NCI-H2107 (cell line): ENCODE measurements at places on chromosomes 2 and 18.

- no peak for DNase-seq
Observed at GRCh38 chr2:64359892-64360657, 93.9 kb upstream of the LGALSL start.

- no peak for DNase-seq
Observed at GRCh38 chr2:97210325-97210724, 97.4 kb downstream of the ANKRD36 start.

DNA sequence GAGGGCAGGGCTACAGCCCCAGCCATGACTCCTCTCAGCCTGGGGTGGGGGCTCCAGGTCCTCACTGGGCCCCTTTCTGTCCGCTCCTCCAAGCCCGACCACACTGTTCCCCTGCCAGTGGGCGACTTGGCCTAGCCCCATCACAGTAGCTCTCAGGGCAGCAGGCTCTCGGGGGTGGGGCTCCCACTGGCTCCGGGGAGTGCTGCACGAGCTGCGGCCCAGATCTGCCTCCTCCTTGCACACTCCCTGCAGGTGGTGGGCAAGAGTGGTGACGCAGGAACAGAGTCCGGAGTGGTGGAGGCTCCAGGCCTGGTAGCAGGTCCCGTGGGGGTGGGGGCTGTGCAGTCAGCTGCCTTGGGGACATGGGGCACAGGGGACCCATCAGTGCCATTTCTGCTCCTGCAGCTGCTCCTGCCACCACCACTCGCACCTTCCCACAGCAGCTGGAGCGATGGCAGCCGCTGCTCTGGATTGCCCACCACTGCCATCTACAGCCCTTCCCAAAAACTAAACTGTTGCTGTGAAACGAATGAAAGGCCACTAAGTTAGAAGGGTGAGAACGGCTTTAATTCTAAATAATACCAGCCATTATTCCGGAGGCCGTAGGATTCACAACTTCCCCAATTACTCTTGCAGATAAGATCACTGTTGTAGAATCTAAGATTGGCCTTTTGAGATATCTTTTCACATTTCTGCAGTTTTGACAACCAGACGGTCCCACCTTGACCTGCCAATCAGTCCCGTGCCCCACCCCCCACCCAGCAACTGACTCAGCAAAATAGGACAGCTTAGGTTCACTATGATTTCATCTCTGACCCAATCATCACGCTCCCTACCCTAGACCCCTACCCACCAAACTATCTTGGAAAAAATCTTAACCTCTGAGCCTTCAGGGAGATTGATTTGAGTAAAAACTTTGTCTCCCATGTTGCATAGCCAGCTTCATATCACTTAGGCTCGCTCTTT, 530.2 kb downstream of the DCC start:
- DNase-seq = no peak

GRCh38 chr2:12764849-12765605, 48.3 kb downstream of the TRIB2 start:
- no peak for DNase-seq

GRCh38 chr18:48517048-48517447, 21.8 kb upstream of the CTIF start:
- no peak for DNase-seq

DNA sequence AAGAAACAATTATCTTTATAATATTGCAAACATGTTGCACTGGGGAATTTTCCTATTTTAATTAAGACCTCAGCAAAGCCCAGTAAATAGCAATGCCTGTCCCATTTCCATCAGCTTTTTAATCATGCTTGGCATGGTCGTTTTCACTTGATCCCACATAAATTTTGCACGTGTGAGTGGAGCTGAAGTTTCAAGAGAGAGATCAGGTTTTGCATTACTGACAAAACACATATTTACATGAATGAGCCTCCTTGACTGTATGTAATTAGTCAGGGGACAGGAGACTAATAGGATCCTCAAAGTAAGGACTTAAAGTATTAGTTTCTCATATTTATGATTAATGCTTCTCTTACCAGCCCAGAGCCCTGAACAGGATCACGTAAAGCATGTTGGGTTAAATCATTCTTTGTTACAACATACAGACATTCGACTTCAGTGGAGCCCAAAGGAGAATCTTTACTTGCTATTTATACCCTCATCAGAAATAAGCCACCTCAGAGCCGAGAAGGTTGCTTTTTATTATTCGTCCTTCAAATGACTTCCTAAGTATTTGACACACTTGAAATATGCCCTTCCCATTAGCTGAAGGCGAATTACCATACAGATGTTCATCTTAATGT, 711.3 kb downstream of the GALR1 start:
- DNase-seq = no peak

GRCh38 chr2:217612920-217613319, 389.9 kb downstream of the TNS1 start:
- DNase-seq = no peak

- no peak for DNase-seq
Observed at GRCh38 chr2:71886241-71886640, 261.4 kb downstream of the CYP26B1 start.

GRCh38 chr2:219661197-219661954, 33.9 kb downstream of the SLC4A3 start:
- DNase-seq = no peak

DNA sequence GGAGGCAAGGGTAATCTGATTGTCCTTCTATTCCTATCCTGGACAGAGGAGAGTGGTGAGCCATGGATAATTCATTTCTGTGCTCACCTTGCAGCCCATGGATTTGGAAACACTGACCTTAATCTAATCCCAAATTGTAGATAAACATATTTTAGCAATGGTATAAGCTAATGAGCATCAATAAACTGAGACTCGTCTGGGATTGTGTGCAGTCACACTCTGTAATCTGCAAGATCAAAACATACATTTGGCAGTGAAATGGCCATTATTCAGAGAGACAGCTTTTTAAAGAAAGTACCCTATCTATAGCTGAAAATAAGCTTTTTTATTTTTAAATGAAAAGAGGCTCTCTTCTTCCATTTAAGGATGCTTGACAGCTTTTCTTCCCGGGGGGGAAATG, 506.5 kb downstream of the NRXN1 start:
- DNase-seq = no peak

DNA sequence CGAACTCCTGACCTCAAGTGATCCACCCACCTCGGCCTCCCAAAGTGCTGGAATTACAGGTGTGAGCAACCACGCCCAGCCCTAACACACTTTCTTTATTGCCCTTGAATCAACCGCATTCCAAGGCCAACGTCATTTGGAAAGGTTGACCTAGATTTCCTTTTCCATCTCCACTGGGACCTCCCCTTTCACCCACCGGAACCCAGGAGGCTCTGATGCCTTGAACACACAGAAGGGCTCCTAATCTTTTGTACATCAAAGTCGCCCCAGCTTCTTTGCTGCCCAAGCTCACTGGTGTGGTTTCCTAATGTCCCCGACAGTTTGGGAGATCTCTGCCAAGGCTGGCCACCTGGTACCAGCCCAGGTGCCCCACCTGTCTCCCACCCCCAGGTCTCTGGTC, 46.2 kb upstream of the CAB39 start:
- no peak for DNase-seq

DNA sequence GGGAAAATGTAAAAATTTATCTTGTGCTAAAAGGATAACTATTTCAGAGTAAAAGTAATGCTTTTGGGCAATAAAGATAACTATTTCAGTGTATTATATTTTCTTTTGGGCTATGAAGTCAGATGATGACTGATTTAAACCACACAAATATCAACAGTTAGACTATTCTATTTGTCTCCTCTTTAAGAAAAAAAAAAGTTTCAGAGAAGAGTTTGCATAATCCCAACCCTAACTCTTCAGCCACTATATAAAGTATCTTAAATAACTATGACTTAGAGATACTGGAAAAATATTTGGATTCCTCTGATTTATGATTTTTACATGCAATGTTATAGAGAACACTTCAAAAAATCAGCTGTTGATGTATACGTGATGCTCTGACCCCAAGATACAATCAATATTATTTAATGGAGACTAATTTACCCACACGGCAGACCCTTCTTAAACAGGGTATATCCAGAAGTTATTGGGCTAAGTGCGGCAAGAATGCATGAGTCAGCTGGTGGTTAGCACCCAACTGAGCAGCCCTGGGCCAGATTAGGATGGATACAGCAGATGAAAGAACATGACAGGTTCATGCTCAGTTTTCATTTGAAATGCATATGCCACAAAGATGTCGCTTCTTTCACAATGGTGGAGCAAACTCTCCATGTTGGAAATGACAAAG, 279.0 kb downstream of the AFF3 start:
- DNase-seq = no peak

- no peak for DNase-seq
Observed at GRCh38 chr2:53247956-53248735, 519.5 kb upstream of the CHAC2 start.

GRCh38 chr18:13835202-13835601, 11.3 kb downstream of the MC5R start:
- DNase-seq = no peak

GRCh38 chr18:77528872-77529271, 279.2 kb downstream of the GALR1 start:
- no peak for DNase-seq

- DNase-seq = no peak
Observed at GRCh38 chr18:11909591-11910026, 1.5 kb upstream of the MPPE1 start.

DNA sequence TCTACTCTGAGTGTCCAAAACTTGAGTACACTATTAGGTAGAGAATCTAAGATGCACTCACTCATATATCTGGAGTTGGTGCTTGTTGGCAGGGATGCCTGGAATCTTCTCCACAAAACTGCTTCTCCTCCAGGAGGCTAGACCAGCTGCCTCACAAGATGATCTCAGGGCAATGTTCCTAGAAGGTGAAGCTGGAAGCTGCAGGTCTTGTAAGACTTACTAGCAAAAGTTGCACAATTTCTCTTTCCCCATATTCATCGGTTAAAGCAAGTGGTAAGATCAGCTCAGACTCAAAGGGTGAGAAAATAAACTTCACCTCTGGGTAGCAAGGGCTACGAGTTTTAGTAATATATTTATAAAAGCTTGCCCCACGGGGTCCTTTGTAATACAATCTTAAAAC, 454.4 kb upstream of the ACVR2A start:
- DNase-seq = no peak

- DNase-seq = no peak
Observed at GRCh38 chr2:39679805-39680204, 14.1 kb downstream of the TMEM178A start.

DNA sequence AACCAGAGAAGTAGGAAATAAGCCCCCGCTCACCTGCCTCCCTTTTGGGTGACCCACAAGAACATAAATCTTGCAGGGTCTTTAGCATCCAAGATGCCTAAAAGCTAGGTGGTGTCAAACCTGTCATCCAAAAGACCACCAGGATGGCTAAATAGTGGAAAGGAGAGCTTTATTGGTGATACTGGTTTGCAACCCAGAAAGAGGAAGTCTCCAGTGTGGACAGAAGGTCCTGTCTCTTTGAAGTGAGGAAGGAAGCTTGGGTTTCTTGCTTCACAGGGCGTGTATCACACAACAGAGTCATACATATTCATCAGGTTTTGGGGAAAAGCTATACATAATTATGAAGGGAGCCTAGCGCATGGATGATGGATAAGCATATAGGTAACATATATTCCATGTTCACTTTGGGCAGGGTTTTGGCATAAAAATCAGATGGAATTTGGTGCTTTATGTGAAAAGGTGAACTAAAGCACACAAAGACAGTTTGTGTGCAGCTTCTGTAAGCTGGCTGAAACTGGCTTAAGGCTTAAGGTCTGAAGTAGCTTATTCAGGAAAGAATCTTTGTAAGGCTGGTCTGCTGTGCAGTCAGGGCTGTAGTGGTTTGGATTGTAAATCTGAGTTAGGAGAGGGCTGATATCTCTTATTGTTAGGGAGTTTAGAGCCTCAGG, 102.2 kb upstream of the MSH2 start:
- DNase-seq = no peak

- DNase-seq = no peak
Observed at GRCh38 chr2:196233021-196233804, 61.8 kb upstream of the STK17B start.

- peak; percentile 97 for DNase-seq
Observed at GRCh38 chr18:37299471-37300304, 265.9 kb downstream of the CELF4 start.

GRCh38 chr2:184004289-184004947, 593.9 kb upstream of the ZNF804A start:
- no peak for DNase-seq

DNA sequence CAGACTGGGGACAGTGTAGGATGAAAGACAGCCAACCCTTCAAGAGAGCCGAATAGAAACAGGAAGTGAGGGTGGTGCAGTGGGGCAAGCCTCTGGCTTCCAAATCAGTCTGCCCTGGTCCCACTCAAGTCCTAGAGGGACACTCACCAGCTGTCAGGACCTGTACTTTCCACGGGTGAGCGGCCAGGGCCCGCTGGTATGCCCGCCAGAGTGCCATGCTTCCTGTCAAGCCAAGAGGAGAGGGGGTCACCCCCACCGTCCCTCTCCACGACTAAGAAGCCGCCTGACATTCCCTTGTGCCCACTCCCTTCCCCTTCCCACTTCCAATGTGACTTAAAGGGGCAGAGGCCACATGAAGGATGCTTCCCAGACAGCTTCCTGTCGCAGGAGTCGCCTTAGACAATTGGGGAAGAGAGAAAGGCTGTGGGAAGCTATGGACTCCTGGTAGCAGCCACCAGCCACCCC, 564 bp downstream of the MPV17 start:
- no peak for DNase-seq
